ENCODE measurements at places on chromosomes 12 and 14.

DNA sequence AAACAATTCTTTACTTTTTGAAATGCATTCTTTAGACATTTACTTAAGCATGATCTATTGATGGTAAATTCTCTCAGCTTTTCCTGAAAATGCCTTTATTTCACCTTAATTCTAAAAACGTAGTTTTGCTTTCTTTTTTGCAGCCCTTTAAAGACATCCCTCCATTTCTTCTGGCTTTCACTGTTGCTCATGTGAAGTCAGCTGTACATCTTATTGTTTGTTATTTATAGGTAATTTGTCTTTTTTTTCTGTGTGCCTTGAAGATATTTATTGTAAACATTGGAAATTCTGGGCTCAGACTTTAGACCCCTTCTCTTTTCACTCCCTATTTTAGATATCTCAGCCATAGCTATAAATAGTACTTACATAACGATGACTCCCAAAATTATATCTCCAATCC lies 70.4 kb downstream of the IFNG start:
- DNase-seq = no peak

- DNase-seq = no peak
Measured at GRCh38 chr12:128266086-128266485, 884 bp upstream of the TMEM132C start.

GRCh38 chr12:16607906-16608775 lies 2.2 kb upstream of the LMO3 start:
- DNase-seq = no peak

DNA sequence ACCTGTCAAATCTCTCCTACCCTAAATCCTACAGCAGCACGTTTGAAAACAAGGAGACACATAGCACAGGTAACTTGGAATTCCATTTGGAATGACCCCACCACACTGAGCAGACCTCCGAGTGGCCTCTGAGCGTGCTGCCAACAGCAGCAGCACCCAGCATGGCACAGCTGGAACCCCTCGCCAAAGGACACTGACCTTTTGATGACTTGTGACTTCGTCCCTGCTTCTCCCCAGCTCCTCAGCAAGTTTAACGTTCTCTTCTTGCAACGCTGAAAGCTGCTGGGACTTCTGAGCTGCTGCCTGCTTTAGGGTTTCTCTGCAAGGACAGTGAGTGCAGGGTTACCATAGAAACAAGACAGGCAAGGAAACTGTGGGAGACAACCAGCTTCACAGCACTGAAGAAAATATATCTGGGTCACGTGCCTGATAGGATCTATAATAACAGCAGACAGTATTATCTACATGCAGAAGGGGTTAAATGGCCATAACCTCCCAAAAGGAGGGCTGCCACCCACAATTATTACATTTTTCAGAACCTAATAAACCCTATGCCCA lies 43.3 kb upstream of the VPS33A start:
- DNase-seq = no peak

DNA sequence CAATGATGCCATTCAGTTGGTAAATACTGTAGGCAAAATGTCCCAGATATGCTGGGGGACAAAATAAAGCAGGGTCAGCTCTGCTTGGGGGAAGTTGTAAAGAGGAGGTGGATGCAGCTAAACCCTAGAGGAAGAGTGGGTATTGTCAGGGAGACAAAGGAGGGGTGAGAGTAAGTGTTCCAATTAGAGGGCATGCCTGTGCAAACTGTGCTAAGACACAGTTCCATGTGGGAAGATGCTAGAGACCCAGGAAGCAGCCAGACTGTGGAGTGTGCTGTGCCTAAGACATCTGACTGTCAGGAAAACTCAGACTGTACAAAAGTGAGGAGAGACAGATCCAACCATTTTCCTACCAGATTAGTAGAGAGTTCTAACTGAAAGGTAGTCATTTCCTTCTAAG lies 474.3 kb downstream of the ATP23 start:
- no peak for DNase-seq

- DNase-seq = no peak
Measured at GRCh38 chr14:36522347-36522971, 2.4 kb upstream of the NKX2-1 start.

- DNase-seq = no peak
Measured at GRCh38 chr14:100323942-100324307, 786 bp downstream of the SLC25A47 start.

- DNase-seq = peak; percentile 86
Measured at GRCh38 chr14:75295491-75296345, 17.1 kb downstream of the FOS start.

DNA sequence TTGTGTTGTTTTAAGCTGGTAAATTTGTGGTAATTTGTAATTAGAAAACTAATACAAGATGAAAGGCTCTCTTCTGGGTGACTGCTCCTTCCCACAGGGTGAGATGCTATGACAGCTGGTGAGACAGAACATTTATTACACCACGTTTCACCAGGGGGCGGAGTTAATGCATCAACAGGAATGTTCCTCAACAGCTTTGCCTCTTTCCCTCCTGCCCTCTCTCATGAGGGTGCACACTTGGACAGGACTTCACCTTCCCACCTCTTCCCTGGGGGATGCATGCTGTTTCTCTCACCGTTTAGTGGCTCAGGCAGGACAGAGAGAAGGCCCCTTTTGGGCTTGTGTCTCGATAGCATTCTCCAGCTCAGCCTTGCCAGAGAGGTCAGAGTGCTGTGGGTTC lies 13.4 kb upstream of the PPP1R1A start:
- no peak for DNase-seq

Data from mesenchymal stem cell (in vitro differentiated cells and primary cell).